Hepatocyte (in vitro differentiated cells): ENCODE measurements at places on chromosomes 1 and 21.

DNA sequence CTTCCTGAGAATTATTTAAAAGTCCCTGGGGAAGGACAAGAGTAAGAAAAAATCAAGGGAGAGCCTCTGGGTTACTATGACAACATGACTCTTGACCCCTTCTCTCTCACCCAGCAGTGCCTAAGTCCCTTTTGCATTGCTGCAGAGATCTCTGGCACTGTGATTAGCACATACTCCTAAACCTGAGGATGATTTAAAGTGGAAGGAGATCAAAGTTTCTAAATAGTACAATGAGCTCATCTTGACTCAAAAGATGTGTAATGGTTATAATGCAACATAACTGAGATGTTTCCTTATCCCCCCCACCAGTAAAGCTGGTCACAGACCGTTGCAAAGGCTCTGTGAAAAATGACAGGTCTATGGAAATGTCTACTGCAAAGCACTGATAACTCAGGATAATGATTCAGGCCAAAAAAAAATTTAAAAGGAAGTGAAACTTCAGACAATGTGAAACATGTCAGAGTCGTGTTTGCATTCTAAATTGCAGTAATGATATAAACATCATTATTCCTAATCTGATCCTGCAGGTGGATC, 519.2 kb downstream of the KIF26B start:
- no peak for DNase-seq

GRCh38 chr1:46547481-46548383, 3.7 kb downstream of the KNCN start:
- DNase-seq: peak; percentile 54

DNA sequence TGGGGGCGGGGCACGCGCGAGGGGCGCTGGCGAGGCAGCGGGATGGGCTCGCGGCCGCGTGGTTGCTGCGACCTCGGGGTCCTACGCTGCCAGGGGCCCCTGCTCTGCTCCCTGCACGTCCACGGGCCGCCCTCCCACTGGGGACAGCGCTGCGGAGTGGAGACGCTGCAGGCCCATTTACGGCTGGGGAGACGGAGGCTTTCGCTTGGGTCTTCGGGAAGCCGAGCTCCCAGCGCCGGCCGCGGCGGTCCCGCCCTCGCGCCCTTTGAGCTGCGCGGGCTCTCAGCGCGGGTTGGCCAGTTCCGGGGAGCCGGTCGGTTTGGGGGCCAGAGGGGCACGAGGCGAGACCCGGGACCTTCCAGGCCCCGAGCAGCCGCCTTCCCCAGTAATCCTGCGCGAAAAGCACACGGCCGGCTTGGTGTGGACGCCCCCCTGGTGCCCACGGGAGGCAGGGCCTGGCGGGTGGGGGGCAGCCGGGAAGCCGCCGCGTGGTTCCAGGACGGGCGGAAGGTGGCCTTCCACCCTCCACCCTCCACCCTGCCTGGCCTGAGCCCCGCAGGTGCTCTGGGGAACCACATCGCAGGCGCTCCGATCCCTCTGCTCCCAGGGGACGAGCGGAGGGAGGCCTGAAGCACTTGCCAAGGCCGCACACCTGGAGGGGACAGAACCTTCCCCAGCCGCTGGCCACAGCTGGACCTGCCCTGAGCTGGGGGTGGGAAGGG, 570 bp upstream of the PEX10 start:
- DNase-seq: peak; percentile 85

DNA sequence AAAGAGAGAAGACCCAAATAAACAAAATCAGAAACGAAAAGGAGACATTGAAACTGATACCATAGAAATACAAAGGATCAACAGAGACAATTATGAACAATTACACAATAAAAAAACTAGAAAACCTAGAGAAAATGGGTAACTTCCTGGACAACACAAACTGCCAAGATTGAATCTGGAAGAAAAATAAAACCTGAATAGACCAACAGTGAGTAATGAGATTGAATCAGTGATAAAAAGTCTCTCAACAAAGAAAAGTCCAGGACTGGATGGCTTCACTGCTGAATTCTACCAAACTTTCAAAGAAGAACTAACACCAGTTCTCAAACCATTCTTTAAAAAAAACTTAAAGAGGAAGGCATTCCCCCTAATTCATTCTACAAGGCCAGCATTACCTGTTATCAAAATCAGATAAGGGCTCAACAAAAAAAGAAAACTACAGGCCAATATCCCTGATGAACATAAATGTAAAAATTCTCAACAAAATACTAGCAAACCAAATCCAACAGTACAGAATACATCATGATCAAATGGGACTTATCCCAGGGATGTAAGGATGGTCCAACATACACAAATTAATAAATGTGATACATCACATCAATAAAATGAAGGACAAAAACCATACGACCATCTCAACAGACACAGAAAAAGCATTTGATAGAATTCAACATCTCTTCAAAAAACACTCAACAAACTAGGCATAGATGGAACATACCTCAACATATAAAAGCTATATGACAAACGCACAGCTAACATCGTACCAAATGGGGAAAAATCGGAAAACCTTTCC, 119.9 kb downstream of the ACBD6 start:
- no peak for DNase-seq

DNA sequence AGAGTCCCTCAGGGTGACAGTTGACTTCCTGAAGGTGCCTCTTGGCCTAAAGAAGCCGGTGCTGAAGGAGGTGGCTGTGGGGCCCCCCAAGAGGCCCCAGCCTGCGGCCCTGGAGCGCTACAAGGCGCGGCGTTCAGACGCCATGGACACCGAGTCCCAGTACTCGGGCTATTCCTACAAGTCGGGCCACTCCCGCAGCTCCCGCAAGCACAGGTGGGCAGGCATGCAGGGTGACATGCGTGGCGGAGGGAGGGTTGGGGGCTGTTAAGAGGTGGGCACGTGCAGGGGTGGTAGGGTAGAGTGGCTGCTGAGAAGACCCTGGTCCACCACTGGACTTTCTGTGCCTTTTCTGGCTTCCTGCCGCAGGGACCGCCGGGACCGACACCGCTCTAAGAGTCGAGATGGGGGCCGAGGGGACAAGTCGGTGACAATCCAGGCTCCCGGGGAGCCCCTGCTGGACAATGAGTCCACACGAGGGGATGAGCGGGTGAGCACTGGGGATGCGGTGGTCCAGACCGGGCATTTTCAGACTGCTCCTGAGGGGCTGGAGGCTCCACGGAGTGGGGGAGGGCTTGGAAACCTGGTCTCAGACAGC, 15.4 kb downstream of the VANGL2 start:
- no peak for DNase-seq

GRCh38 chr1:183744132-183744913, 60.6 kb upstream of the RGL1 start:
- no peak for DNase-seq

DNA sequence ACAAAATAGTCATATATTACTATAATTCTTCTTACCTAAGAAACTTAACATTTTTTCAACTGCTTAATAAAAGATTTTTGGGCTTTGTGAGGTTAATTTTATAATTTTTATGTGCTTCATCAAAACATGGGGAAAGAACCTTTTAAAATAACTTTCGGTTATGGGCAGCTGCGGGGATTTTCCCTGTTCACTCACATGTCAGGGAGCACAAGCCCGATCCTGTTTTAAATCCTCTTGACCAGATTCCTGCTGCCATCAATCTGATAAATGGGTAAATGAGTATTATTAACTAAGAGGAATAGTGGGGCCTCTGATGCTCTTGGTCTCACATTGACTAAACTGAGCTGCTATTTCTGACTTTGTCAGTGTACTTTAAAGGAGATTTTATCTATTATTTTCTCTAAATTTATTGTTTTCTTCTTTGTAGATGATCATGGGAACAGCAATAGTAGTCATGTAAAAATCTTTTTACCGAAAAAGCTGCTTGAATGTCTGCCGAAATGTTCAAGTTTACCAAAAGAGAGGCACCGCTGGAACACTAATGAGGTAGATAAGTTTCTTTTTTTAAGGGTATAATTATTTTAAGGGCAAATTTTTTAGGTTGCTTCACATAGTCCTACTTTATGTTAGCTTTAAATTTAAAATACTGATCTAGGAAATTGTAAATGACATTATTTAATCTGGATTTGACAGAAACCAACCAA, 39.6 kb downstream of the CAMTA1 start:
- no peak for DNase-seq

- no peak for DNase-seq
Observed at GRCh38 chr1:218667781-218668516, 322.8 kb downstream of the TGFB2 start.

DNA sequence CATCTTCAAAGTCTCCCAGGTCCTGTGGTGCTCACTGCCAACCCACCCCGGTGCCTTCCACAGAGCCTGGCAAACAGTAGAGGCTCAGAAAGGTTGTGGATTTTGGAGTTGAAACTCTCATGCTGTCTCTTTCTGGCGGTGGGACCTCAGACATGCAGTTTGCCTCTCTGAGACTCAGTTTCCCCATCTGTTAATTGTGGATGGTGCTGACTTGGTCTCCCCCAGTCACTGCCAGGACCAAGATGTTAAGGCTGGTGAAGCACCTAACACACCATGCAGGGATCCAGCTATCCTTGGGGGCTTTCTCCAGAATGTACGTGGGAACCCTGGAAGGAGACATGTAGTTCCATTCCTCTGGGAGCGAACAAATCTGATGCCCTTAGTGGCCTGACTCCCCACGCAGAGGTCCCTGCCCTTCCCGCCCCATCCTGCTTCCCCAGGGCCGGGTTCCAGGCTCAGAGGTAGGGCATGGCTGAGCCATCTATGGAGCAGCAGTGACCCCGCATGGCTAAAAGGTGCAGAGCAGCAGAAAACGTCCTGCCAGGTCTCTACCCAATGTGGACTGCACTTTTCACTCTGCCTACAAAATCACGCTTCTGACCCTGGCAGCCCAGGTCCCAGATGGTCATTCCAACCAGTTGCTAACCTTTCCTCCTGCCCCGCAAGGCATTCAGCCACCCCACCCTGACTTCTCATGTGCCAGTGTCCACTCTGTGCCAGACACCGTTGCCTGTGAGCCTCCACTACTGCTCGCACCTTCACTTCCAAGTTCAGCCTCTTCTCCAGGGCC, 9.2 kb upstream of the TTC22 start:
- peak; percentile 84 for DNase-seq

DNA sequence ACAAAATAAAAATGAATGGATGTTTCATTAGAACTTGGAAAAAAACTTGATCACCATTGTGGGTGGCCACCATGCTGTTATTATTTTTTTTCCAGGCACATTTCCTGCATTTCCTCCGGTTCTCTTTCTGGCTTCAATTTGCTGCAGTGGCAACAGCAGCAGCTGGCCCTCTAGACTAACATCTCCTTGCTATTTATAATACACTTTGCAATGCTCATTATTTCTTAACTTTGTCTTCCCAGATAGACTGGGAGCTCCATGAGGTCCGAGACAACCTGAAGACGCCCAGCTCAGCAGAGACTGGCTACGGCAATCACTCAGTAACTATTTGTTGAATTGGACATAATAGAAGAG, 53.4 kb upstream of the ATP5PO start:
- DNase-seq: no peak

DNA sequence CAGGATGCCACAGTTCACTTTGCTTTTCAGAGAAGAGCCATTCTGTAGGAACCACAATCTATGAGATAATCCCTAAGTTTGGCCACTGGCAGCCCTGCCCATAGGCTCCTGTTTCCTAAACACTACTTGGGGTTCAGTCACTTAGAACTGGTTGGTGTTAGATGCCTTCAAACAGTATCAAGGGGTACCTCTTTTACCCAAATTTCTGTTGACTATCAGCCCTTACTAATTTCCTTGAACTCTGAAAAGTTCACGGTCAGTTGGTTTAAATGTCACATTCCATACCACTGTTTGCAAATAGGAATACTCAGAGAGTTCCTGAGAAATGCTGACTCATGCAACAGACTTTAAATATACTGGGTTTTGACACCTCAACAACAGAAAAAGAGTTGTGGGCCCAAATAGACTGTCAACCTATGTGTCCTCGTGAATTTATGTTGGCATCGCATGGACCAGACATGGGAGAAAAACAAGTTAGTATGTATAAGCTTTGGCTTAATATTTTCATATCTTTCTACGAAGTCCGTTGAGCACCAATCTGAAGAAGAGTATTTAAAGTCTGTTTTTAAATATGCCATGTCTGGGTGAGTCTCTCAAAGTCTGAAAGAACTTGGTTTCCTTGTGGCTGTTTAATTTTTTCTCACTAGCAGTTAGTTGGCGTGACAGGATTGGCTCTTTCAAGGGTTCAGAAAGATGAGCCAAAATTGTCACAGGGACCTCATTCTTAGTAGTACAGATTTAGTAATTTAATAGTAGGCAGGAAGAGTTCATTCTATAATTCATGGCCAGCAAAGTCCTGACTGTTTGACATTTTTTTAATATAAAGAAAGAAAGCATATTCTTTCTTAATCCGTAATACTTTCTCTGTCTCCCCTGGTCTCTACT, 56.5 kb upstream of the ZNF326 start:
- no peak for DNase-seq

GRCh38 chr1:70227439-70227838, 6.3 kb downstream of the SRSF11 start:
- DNase-seq: no peak

GRCh38 chr21:33691945-33692603, 49.8 kb downstream of the ITSN1 start:
- DNase-seq: no peak

- no peak for DNase-seq
Observed at GRCh38 chr1:86938855-86939254, 24.4 kb downstream of the HS2ST1 start.

DNA sequence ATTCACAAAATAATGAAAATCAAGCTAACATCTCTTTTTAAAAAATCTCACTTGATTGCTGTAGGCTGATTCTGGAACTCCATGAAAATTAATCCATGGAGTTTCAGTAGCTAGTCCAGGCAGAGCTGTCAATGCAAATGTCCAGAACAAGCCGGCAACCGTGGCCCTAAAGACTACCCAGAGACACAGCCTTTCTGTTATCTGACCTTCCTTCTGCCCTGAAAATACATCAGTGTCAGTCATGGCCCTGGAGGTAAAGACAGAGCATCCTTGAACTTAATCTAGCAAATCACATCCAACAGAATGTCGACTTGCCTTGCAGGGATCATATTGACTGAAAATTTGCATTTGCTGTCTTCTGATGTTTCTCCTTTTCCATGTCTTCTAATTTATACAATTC, 887.4 kb upstream of the B3GALT2 start:
- no peak for DNase-seq

DNA sequence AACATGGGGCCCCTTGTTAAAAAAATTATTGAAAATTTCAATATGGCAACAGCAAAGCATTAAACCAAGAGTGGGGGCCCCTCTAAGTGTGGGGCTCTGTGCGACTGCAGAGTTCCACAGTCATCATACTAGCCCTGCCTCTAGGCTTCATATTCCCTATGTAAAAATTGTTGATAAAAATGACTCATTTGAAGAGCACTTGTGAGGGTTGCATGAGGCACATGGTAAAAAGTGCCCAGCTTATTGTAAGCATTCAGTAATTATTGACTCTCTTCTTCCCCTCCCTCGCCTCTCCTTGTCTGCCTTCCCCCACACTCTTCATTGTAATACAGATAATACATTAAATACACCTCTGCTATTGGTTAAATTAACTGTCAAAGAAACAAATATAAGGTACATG, 86.7 kb upstream of the PTBP2 start:
- DNase-seq: no peak

GRCh38 chr21:42222821-42223390, 4.0 kb downstream of the ABCG1 start:
- DNase-seq: no peak

GRCh38 chr1:189983166-189983890, 494.3 kb downstream of the BRINP3 start:
- no peak for DNase-seq
